AG20443 (cell line): ENCODE measurements at places on chromosomes 12 and 14.
A peak's percentile ranks its signal among the peaks of the same experiment; 100 is the strongest.

DNA sequence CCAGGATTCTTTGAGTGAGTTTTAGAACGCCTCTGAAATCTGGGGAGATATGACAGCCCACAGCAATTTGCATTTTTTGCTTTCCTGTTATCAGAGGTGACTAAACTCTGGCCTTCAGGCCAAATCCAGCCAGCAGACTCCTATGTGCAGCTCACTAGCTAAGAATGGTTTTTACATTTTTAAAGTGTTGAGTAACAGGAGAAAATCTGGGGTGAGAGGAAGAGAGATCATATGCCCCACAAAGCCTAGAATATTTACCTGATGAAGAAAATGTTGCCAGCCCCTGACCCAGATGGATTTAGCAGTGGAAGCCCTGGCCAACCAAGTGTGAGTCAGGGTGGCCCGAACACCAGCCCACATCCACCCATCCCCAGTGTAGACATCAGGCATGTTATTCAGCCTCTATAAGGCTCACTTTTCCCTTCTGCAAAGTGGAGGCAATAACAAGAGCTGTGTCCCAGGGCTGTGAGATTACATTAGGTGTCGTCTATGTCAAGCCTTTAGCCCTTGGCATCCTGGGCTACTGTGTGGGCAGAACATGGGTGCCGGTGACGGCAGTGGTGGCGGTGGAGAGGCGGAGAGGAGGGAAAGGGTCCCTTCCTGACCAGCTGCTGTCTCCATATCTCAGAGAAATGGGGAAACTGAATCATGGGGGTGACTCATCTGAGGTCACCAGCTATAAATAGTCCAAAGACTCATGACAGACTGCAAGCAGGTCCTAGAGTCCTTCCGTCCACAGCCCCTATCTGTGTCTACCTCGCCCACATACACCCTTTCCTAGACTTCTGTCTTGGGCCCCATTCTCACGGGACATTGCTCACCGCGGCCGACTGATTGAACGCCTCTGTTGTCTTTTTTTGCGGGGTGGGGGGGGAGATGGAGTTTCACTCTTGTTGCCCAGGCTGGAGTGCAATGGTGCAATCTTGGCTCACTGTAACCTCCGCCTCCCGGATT lies 32.6 kb upstream of the CD9 start:
- peak; percentile 84 for DNase-seq

DNA sequence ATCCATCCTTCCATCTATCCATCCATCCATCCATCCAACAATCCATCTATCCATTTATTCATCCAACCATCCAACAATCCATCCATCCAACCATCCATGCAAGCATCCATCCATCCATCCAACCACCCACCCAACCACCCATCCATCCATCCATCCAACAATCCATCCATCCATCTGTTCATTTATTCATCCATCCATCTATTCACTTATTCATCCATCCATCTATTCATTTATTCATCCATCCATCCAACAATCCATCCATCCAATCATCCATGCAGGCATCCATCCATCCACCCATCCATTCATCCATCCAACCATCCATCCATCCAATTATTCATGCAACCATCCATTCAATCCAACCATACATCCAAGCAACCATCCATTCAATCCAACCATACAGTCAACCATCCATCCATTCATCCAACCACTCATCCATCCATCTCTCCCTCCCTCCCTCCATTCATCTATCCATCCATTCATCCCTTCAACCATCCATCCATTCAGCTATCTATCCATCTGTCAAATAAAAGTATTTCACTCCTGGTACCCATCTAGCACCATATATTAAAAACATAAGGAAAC lies 86.1 kb downstream of the KSR2 start:
- no peak for DNase-seq

- peak; percentile 26 for DNase-seq
Measured at GRCh38 chr12:84637926-84638325, 274.7 kb downstream of the SLC6A15 start.

DNA sequence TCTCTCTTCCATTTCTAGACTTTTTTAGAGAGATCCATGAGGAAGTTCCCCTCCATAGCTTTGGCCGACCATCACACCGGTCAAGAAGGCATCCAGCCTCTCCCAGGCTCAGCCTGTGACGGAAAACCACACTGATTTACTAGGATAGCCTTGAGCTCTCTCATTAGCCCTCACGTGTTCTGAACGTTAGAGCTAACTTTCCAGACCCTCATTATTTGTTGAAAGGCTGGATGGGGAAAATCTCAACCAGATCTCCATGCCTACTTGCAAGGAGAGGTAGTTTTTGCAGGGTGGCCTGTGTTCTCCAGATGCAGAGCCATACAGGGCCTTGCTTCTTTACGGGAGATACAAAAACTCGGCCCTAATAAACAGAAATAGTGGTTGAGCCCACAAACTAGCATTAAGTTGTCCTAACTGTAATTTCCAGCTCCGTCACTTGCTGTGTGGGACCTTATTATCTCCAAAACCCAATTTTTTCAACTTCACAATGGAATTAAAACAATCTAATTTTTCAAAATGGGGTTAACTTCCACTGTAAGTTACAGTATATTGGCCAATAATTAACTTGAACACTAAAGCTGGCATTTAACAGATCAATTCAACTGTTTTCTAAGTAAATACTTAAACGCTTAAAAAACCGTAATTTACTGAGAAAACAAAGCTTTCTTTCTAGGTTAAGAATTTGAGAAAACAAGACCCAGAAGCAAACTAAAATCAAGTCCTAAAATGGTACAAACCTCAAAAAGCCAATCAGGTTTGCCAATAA lies 65.3 kb downstream of the KLHL28 start:
- DNase-seq = no peak

GRCh38 chr14:59252772-59253500 lies 64.5 kb downstream of the DAAM1 start:
- peak; percentile 44 for DNase-seq

DNA sequence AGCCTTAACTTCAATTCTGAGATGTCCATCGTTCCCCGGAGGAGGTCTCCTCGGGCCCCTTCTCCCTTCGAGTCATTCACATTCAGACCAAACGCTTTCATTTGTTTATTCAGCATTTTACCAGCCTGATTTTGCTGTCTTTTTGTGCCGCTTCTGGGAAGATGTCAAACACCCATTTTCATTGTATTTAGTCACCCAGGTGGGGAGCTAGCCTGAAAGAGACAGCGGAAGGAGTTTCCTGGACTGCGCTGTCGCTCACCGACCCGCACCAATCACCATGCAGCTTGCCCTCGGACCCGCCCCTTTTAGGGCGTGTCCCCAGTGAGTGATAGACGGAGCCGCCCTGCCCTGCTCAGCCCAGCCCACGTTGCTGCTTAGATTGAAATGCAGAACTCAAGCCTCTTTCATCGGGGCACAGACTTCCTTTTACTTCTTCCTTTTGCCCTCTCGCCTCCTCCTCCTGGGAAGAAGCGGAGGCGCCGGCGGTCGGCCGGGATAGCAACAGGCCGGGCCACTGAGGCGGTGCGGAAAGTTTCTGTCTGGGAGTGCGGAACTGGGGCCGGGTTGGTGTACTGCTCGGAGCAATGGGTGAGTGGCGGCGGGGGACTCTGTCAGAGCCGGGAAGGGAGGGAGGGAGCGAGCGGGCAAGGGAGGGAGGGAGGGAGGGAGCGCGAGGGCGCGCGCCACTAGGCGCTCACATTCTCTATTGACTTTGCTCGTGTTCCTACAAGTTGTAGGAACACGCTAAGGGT lies at the start of gene PAX9:
Gene PAX9, plus strand, starts transcription at position 355 of the 752 bp plus-strand sequence. Its CDS starts 230 bp downstream, at position 585.
- DNase-seq = peak; percentile 96

- peak; percentile 21 for DNase-seq
Measured at GRCh38 chr12:89862511-89863445, 154.1 kb upstream of the ATP2B1 start.

DNA sequence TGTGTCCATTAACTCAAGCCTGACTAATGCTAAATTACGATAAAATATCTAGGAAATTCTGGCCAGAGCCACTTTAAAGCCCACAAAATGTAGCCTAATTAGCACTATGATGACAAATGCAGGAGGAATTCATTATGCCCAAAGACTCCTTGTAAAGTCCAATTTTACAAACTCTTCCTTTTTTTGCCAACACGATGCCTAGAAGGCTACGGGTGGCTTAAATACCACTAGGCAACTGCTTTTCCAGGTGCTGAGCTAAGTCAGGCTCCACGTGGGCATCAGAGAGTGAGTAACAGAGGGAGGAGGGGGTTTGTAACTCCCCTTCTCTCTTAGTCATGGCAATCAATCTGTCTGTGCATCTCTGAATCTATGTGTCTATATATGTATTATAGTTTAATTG lies 172.4 kb upstream of the NTF3 start:
- no peak for DNase-seq

DNA sequence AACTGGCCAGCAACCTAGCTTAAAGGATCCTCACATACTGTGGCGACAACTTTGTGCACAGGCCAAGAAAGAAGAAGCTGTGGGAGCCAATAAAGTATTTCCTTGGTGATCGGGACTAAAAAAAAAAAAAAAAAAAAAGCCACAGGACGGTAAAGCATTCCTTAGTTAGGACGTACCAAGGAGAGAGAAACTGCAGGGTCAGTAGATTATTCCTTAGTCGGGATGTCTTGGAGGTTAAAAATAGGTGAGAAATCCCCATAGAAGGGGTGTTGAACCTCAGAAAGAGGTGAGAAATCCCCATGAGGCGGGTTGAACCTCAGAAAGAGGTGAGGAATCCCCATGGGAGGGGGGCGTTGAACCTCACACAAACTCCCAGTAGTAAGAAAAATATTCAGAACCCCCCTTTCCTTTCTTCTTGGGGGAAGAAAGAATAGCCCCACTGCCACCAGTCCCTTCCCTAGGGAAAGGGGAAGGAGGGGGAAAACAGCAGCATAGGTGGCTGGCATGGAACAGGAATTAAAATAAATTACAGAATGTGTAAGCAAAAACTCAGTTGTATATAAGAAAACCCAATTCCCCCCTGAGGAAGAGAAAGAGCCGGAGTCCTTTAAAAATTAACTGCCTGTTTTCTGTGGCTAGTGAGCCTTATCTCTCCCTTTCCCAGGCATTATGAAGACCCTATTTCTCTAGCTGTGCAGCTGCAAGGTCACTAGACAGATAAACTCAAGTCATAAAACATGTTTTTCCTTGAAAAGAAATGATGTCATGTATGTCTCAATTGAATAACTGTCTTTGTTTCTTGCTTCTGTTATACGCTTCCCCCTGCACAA lies 26.8 kb downstream of the KLRK1 start:
- no peak for DNase-seq

DNA sequence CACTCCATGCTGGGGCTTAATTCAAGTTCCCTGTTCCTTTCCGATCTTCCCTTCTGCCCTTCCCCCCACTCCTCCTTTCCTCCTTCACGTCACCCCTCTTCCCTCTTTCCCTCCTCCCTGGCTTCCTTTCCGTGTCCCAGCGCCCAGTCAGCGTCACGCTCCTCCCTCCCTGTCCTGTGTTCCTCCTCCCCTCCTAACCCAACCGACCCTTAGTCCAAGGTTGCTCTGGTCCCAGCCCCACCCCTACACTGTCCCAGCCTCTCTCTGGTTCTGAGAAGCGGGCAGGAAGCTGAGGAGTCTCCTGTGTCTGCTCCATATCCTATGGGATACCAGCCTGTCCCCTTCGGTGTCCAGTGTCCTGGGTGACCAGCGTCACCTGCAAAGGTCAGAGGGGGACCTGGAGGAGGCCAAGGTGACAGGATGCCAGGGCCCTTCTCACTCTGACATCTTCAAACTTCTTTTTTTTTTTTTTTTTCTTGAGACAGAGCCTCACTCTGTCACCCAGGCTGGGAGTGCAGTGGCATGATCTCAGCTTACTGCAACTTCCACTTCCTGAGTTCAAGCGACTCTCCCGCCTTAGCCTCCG lies 56.2 kb upstream of the TSPAN9 start:
- DNase-seq = no peak

DNA sequence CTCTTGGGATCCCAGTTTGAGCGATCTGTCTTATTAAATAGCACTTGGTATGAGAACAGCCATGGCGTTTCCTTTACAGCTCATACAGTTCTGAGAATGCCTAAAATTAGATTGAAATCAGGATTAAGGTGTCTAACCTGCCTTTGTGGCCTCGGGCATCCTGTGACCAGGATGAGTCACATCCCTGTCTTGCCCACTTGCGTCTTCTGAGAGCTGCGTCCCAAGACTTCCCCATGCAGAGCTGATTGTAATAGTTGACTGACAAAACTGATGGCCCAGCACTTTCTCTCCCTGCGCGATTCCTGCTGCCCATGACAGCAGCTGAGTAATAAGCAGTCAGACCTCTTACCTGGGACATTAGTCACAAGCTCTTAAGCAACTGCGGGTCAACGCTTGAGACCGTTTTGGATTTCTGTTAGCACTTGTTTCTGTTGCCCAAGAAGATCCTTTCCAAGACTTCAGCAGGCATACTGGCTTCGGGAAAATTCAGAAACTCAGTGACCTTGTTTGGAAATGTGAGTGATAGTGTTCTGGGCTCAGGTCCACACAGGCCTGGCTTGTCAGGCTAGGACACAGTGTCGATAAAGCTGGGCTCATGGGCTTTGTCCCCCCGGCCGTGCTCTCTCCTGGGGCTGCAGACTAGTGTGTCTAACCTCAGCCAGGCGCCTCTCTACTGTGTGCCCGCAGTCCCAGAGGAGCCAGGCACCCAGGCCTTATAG lies 169.9 kb upstream of the HIF1A start:
- no peak for DNase-seq

GRCh38 chr12:131239384-131240094 lies 285.8 kb downstream of the ADGRD1 start:
- DNase-seq = no peak

DNA sequence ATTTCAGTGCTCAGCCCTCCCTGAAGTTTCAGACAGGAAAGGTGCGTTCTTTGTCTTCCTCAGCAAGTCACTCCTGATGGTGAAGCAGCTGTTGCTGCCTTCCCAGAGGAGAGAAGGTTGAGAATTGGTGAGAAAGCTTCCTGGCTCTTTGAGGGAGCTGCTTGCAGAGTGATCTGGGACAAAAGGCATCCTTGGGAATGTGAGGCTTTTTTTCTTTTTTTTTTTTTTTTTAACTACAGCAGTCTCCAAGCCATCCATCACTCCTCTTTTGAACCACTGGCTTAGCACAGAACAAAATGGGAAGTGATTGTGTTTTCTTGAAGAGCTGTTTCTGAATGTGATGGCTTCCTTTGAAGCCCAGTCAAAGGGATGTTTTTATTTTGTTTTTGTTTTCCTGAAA lies 120.4 kb upstream of the LRIG3 start:
- DNase-seq = peak; percentile 80

DNA sequence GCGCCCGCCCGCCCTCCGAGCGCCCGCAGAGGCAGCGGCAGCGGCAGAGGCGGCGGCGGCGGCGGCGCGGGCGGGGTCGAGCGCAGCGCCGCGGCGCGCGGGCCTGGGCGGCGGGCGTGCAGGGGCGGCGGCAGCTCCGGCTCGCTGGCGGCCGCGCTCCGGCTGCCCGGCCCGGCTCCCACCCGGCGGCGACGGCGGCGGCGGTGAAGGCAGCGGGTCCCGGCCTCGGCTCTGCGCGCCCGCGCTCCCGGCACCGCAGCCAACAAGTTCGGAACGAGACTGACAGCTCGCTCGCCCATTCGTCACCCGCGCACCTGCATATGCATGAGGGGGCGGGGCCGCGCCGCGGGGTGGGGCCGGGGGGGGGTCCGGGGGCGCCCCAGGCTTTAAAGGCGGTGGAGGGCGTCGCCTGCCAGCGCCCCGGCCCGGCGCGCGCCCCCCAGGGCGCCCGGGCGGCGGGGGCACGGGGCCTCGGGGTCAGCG lies at the start of gene JAG2:
Gene JAG2, minus strand, starts transcription at position 281 of the 483 bp plus-strand sequence. CDS start 356 bp downstream, outside the sequence.
- peak; percentile 50 for DNase-seq

GRCh38 chr14:26026384-26026783 lies 571.4 kb downstream of the NOVA1 start:
- DNase-seq = no peak
